Femur (tissue), 1 donor: ENCODE measurements at places on chromosomes 3 and 15.
A peak's percentile ranks its signal among the peaks of the same experiment; 100 is the strongest.

DNA sequence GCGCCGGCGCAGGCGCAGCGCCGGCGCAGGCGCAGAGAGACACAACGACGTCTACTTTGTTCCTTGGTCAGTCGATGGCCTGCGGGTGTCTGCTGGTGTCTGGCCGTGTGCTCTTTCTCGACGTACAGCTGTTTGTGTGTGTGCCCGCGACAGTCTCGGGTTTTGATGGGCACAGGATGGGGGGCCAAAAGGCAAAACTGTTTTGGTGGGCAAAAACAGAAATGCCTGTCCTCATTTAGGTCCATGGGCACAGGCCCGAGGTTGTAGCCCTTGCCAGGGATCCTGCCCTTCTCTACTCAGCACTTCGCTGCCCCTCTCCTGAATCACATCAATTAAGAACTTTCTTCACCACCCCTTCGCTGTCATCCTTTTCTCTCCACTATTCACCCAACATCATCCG is 184.8 kb upstream of the CHL1 start:
- DNase-seq: peak; percentile 27

- DNase-seq: no peak
These were observed 24.9 kb upstream of the MYZAP start for GRCh38 chr15:57566834-57567233.

GRCh38 chr3:153970741-153971347 is 150.3 kb upstream of the ARHGEF26 start:
- no peak for DNase-seq

GRCh38 chr3:160065786-160066185 is 77.2 kb downstream of the IL12A start:
- no peak for DNase-seq

- no peak for DNase-seq
These were observed 50.8 kb upstream of the CRTC3 start for GRCh38 chr15:90478846-90479481.

DNA sequence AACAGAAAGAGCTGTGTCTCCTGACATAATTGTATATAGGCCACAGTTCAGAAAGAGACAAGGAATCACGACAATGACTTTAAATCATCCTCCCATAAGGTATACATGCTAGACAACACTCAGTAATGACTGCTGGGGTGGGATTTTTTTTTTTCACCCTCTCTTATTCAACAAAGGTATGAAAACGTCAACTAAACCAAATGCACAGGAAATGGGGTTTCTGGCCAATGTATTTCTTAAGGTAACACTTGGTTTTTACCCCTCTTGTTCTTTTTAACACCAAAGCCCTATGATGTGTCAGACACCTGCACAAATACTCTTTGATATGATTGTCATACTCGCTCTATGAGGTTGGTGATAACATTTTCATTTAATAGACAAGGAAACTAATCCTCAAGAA is 78.3 kb downstream of the MCF2L2 start:
- DNase-seq: no peak

GRCh38 chr3:196633555-196634151 is 5.8 kb upstream of the NRROS start:
- no peak for DNase-seq

GRCh38 chr15:61031532-61031931 is 197.6 kb downstream of the RORA start:
- DNase-seq: no peak

DNA sequence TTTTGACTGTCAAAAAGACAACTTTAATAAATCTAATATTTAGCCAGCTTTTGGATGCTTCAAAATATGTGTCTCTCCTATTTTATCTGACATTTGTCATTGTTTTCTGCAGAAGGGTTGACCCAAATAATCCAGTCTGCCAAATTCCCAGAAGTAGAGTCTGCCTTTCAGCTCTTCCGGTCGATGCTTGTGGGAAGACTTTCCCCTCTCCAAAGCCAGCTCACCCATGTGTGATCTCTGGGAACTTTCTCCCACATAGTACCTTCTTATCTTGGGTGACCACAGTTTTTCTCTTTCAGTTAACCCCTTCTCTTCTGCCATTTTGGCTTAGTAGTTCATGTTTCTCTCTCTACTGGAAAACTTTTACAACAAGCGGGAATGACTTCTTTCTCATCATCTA is 94.1 kb downstream of the ASB7 start:
- DNase-seq: peak; percentile 3

GRCh38 chr3:55012091-55012490 is 84.2 kb upstream of the LRTM1 start:
- DNase-seq: no peak

DNA sequence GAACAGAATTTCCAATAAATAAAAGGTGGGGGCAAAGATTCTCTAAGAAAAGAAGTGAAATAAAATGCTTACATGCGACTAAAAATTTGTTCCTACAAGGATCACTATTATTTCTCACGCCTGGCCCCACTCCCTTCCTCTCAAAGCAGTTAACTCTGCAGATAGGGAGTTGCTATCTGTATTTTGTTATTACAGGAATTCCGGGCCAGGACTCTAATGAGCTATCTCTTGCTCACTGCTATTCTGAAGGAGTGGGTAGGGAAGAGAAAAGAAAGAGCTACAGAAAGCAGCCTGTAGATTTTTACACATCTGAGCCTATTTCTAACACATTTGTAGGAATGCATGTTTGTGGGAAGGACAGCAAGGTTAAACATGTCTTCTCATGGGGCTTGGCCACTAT is 140.4 kb downstream of the PCCB start:
- DNase-seq: no peak

DNA sequence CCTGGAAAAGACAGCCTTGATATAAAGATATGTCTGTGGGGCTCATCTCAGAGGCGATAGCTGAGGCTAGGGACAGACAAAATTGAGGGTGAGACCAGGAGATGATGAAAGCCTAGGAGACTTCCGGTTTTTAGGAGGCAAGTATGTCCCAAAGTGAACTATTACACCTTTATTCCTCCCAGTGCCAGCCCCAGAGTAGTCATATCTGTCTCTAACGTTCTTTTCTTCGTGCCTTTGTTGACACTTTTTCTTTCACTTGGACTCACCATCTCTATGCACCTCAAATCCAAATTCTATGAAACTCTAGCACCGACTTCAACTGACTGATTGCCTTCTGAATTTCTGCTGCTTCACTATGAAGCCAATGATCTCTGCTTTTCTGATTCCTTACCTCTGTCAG is 93.8 kb upstream of the RASGRP1 start:
- DNase-seq: no peak

GRCh38 chr3:168071591-168072322 is 24.0 kb downstream of the GOLIM4 start:
- no peak for DNase-seq

DNA sequence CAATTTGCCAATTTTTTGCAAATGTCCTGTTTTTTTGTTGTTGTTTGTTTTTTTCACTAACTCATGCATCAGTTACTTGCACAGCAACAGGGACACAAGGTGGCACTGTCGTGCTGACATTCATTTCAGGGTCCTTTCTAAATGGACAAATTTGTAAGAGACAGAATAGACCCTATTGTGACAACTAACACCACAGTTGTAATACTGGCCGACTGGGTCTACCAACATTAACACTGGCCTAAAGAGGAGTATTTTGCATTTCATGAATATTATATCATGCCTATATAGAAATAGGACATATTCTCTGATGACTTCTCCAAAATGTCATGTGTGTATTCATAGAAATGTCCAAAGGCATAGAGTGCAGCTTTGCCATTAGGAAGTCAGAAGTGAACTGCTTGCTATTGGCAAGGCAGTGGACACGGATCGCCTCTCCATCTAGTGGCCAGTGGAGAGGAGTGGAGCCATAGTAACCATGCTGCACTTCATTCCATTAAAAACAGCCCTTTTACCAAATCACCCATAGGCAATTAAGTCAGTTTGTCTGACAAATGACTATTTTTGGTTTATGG is 54.8 kb downstream of the ZBTB20 start:
- peak; percentile 74 for DNase-seq

GRCh38 chr3:16816048-16816780 is 68.5 kb upstream of the PLCL2 start:
- DNase-seq: no peak

DNA sequence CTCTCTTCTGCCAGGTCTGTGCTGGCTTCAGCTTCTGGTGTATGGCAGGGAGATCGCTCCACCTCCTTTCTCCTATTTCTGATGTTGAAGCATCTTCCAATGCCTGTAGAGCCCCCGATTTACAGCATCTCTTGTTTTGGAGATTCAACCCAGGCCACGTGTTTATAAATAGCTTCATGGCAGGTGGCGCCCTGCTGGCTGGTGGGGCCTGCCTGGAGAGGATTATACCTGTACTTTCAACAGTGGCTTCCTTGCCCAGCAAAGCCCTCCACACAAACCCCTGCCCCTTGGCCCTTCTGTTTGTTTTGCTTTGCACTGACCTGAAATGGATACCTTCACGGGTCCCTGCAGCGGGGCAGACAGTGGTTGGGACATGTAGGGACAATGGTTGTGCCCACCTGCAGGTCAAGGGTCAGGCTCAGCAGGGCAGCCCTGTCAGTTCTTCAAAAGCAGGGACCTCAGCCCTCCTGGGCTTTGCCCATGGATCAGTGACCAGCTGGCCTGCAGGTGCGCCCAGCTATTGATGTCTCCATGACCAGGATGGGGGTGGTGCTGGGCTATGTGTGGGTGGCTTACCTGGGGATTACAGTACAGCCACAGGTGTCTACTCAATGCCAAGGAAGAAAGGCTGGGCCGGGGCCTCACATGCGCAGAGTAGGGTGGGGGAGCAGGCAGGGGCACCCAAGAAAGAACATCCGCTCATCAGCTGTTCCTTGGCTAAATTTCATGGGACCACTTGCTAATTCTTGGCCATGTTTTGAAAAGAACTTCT is 112.7 kb upstream of the PRR23C start:
- DNase-seq: no peak

DNA sequence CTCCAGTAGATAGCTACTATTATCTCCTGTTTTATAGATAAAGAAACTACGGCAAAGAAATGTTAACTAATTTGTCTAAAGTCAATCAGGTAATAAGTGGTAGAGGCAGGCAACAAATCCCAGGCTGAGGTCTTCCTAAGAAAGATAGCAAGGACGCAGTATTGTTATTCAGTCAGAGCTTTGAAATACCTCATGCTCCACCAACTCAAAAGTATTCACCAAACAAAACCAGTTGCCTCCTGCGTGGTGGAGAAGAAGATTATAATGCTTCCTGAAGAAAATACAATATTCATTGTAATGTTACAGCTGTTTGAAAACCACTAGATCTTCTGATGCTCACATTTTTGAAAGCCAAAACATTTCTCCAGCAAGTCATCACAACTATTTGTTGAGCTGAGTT is 138.2 kb upstream of the CNTN4 start:
- DNase-seq: no peak

GRCh38 chr3:42214064-42214463 is 51.9 kb downstream of the CCK start:
- DNase-seq: no peak

DNA sequence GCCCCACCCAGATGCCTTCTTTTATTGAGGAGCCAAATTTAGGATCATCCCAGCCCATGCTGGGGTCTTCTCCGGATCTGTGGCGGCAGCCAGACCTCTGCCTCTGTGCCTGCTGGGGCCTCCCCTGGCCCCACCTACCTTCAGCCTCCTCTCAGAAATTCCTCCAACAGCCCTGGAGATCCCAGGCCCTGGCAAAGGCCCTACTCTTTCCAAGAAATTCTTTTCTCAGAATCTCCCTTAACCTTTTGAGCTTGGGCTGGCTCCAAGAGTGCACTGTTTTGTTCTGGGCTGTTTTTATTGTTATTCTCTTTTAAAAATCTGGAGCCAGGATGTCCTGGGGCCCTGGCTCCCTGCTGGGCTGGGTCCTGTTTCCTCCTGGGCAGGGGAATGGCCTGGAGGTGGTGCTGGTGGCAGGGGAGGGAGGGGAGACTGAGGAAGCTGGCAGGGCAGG is 57.8 kb downstream of the GRIP2 start:
- peak; percentile 64 for DNase-seq

- no peak for DNase-seq
These were observed 487.2 kb downstream of the CNTN3 start for GRCh38 chr3:74127256-74127655.

- no peak for DNase-seq
These were observed 45.5 kb upstream of the TNFSF10 start for GRCh38 chr3:172568701-172569100.

- DNase-seq: no peak
These were observed 38.0 kb downstream of the STAC start for GRCh38 chr3:36418296-36418695.

- no peak for DNase-seq
These were observed 116.9 kb upstream of the NMNAT3 start for GRCh38 chr3:139794469-139795265.

GRCh38 chr3:111156517-111156916 is 84.9 kb downstream of the NECTIN3 start:
- DNase-seq: no peak

DNA sequence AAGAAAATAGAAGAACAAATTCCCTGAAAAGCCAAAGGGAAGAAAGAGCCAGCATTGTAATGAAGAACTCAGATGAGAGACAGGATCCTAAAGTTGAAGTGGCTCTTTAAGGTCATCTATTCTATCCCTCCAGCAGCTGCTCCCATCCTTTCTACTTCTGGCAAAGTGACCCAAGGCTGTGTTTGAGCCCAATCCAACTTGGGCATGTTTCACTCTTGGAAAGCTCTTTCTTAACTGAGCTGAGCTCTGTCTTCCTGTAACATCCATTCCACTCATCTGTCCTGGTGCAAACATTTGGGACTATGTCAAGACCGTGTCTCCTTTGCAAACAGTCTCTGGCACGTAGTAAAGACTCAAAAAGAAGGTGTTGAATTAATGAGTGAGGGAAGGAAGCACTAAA is 298.1 kb upstream of the IGF1R start:
- DNase-seq: peak; percentile 21

DNA sequence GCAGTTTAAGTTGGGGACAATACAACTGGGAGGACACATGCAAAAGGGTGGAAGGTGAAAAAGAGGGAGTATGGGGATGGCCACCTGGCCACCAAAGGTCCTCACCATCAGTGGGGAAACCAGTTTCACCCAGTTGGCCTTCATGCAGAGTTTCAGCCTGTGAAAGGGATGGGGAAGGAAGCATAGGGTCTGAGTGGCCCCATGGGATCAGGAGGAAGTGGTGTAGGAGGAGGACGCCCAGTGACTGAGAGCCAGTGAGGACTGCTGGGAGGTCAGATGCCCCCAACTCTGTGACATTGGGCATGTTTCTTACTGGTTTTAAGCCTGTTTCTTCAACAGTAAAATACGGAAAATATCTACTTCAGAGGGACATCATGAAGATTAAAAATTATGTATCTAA is 16.3 kb downstream of the BCL2A1 start:
- DNase-seq: no peak
